ENCODE measurements at places on chromosomes 5 and 9.

DNA sequence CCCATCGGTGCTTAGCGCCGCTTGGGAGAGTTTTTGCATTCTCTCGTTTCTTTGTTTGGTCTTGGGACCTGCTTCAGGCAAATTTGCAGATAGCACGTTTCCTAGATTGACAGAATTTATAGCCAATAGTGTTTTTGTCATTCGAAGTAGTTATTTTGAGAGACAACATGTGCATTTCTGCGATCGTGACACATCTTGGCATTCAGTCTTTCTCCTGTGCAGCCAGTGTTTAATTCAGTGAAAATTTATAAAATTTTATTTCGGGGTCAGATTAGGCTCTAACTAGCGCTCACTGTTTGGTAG lies 830 bp downstream of the PRRC1 start:
- DNase-seq: no peak

GRCh38 chr5:61735995-61736394 lies 403.9 kb downstream of the ZSWIM6 start:
- DNase-seq: no peak

- DNase-seq: no peak
Observed at GRCh38 chr5:122864400-122864799, 19.0 kb downstream of the SNX24 start.

DNA sequence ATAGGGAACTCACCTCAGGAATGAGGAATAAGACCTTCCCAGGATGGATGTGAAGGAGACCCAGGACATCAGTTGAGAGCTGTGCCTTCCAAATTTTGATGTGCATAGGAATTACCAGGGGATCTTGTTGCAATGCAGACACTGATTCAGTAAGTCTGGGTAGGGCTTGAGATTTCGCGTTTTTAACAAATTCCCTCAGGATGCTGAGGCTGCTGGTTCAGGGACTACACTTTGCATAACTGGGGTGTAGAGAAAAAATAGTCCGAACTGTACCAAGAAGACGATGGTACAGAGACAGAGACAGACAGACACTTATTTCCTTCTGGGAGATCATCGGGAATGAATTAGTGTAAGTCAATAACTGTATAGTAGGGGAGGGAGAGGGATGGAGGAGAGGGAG lies 82.3 kb upstream of the FREM1 start:
- no peak for DNase-seq

DNA sequence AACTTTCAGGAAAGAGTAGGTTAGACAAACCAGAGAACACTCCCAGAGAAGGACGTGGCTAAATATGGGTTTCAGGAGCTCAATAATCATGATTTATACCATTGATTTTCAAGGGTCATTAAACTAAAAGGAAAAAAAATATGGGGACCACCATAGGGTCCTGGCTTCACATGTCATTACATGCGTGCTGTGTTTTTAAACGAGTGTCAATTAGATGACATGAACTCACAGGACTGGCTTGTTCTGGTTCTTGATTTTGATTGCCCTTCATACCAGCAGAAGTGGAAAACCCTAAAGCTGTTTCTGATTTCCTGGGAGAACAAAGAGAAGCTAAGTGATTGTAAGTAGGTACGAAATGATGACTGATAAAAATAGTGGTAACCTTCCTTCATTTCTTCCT lies 5.8 kb downstream of the ACOT12 start:
- DNase-seq: no peak

GRCh38 chr5:178357121-178357521 lies 124.5 kb upstream of the PHYKPL start:
- DNase-seq: no peak

GRCh38 chr5:40983781-40984180 lies 74.5 kb downstream of the C7 start:
- no peak for DNase-seq

GRCh38 chr9:134053401-134053871 lies 14.4 kb downstream of the BRD3 start:
- DNase-seq: no peak

DNA sequence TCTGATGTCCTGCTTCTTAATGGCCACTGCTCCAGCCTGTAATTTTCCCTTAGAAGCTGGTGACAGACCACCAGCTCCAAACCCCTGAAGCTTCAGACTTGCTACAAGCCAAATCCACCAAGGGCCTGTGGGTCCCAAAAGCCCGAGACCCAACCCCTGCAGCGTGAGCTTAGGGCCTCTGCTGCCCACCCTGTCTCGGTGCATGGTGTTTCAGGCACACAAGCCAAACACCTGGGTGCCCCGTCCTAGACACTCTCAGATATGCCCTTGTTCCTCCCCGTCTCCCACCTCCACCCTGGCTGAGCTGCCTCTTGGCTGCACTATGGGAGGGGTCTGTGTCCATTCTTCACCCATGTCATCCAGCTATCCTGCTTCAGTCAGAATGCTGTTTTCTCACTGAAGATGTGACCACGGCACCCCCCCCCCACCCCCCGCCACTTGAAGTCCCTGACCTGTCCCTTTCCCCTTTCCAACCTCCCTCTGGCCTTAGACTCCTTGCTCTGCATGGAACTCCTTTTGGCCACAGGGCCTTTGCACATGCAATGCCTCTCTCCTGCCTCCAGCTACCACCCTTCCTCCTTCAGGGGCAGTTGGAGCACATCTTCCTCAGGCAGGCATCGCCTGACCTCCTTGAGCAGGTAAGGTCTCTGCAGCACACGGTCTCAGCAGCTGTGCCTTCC lies 55.8 kb downstream of the ZNF354C start:
- DNase-seq: no peak

GRCh38 chr5:1220831-1221230 lies 4.3 kb upstream of the SLC6A18 start:
- no peak for DNase-seq

GRCh38 chr5:23042226-23042625 lies 189.1 kb upstream of the CDH12 start:
- DNase-seq: no peak

DNA sequence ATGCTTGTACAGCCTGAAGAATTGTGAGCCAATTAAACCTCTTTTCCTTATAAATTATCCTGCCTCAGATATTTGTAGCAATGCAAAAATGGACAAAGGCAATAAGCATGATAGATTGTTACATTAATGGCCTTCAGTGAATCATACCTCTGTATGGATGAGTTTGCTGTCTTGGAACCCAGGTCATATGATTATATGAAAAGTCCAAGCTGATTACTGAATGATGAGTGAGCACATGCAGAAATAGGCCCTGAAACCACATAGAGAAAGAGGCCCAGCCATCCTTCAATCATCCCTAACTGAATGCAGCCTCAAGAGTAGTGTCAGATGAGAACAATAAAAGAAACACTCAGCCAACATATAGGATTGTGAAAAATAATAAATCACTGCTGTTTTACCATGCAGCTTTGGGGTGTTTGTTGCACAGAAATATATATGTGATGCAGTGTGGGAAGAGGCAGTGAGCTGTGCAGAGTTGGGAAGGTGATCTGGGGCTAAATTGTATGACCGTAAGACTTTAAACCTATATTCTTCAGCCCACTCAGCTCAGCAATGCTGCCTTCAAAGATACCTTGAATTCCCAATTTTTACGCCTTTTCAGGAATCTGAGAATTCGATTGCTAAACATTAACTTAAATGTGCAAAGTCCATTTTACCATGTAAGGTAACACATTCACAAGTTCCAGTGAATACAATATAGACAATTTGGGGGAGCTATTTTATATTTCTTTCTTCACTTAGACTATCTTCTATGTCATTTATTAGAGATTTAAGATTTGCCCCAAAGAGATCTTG lies 36.3 kb upstream of the SHISAL2B start:
- no peak for DNase-seq

- no peak for DNase-seq
Observed at GRCh38 chr5:82910905-82911304, 166.3 kb downstream of the TMEM167A start.

GRCh38 chr5:168422431-168422830 lies 63.8 kb upstream of the RARS1 start:
- DNase-seq: no peak

GRCh38 chr9:136089697-136090045 lies 5.4 kb downstream of the NACC2 start:
- no peak for DNase-seq

GRCh38 chr9:68629042-68629441 lies 76.0 kb upstream of the PIP5K1B start:
- DNase-seq: no peak

DNA sequence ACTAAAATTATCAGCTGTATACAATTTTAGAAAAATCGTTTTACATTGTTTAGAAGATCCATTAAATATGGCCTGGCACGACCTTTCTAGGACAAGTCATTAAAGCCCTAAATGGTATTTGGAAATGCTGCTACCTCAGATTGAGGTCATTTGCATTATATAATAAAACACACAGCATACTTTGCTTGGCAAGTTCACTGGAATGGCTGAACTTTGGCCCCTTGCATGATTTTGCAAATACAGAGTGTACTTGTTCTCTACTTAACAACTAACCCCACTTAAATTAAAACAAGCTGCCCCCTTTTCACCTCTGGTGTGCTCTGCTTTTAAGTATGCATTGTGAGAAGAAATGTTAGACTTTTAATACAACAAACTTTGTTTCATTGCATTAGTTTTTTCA lies 860.1 kb downstream of the PTPRD start:
- no peak for DNase-seq

DNA sequence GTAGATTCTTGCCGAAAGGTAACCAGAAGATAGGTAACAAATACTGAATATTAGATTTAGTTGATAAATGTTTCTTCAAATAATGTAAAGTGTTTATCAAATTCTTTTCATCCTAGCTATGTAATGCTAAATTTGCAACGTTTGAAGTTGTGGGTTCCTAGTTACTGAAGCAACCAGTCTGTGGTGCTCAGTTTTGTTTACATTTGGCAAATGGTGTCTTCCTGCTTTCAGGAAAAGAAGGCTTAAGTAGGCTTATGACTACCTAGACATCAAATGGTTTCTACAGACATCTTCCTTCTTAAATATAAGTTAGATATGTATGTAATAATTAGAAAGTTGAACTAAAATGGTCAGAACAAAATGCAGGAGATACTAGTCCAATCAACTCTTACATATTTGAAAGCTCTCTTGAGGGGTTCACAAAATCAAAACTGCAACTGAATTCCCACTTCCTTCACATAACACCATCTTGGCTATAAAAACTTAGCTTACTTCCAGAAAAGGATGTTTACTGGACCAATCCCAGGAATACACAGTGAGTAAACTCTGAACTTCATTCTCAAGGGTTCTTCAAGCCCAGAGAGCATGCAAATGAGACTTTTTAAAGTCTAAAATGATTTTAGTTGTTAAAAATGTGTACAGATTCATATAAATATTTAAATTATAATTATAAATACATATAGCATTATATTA lies 125.7 kb upstream of the ITGA1 start:
- no peak for DNase-seq

- DNase-seq: no peak
Observed at GRCh38 chr5:181281984-181282316, 21.0 kb upstream of the TRIM52 start.
